ENCODE measurements at places on chromosomes 3 and 15.

GRCh38 chr3:85360742-85361387, 402.1 kb downstream of the CADM2 start:
- no peak for DNase-seq

DNA sequence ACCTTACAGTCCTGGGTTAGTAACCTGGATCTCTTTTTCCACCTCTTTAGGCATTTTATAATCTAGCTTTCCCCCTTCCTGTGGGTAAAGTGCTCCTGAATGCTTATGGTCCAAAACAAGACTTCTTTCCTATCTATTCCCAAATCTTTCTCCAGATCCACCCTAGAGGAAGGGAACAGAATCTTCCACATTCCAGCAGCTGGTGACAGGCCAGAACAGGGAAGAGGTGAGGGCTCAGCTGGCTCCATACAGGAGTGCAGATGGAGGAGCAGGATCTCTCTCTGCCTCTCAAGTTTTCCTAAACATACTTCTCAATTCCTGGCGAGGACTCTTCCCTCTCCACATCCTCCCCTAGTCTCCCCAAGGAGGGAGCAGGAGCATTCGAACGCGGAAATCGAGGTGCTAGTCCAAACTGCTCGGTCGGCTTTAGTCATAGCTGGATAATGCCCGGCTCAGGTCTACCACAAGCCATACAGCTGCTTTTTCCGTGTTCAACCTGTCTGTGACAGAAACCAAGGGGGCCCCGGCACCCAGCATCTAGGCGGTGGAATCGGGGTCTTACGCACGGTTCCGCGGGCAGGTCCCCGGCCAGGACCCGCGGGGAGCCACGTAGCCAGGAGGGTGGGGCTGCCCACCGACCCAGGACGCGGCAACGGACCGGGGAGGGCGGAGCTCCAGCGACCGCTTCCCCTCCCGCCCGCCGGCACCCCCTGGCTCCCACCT, 4.0 kb downstream of the RASSF1 start:
- DNase-seq = no peak

- no peak for DNase-seq
These were observed 2.1 kb upstream of the TTLL3 start for GRCh38 chr3:9807981-9808344.

DNA sequence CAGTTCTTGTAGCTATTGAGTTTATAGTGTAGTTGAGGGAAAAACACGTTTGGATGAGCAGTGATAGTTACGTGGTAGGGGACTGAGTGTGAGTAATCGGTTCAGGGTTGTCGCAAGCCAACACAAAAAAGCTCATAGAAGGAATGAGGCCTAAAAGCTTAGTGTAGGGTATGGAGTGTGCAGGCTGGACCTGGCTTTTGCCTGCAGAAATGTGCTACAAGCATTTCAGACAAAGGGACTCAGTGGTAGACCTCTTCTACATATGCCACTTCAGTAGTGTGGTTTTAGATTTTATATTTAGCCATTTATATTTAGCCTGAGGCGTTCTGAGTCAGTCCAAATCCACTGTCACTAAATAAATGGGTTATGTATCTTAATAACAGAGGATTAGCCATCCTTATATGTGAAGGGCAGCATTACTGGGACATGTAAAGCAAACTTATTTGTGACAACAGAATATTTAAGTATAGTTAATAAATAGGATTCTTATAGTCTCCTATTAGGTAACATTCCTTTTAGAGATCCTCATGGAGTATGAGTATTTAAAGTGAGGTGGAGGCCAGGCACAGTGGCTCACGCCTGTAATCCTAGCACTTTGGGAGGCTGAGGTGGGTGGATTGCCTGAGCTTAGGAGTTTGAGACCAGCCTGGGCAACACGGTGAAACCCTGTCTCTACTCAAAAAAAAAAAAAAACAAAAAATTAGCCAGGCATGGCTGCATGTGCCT, 21.8 kb downstream of the ATP2C1 start:
- DNase-seq = no peak

DNA sequence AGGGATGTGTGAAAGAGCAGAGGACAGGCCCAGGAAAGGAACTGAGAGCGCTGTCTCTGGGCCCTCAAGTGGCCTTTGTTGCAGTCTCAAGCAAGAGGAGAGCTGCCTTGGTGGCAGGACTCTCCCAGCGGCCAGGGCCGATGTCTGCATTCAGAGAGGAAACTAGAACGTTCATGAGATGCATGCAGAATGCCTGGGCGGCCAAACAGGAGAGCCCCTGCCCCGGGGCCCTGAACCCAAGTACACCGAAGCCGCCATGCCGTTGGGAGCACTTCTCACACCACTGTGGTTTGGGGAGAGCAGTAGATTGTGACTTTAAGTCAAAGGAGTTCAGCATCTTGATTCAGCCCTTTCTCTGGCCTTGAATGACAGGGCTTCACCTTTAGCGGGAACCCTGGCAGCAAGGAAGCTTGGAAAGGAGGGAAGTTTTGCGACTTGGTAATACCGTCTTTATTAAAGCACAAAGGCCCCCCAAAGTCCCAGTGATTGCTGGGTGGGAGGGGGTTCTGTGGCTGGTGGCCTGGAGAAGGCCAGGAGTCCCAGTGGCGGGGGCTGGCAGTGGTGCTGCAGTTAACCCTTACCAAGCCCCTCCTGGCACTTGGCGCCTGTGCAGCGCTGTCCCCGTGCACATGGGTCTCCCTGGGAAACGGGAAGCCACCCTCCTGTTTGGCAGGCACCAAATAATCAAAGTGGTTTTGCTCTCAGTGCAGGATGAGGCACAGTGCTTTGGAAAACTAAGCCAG, 36.2 kb downstream of the SLC6A11 start:
- DNase-seq = no peak

DNA sequence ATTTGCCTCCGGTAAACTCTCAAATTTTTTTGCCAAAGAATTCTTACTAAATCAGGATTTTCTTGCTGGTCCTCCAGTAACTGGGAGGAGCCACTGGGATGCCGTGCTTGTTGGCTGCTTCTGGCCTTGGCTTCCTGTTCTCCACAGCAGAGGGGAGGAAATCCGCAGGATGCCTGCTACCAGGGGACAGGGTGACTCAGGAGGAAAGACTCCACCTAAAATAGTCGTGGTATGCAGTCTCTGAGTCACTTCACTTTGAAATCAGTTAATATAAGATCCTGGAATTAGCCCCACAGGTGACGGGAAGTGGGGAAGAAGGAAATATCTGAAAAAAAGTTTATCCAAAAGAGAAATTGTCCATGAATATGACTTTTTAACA, 6.5 kb upstream of the TM4SF18 start:
- DNase-seq = no peak

Data from stimulated activated CD8-positive, alpha-beta memory T cell treated with anti-CD3 and anti-CD28 coated beads, Interleukin-7, amount 100 ng/mL, for 1 hour (primary cell).